CD4-positive, alpha-beta memory T cell (primary cell): ENCODE measurements at places on chromosomes 1 and 21.

DNA sequence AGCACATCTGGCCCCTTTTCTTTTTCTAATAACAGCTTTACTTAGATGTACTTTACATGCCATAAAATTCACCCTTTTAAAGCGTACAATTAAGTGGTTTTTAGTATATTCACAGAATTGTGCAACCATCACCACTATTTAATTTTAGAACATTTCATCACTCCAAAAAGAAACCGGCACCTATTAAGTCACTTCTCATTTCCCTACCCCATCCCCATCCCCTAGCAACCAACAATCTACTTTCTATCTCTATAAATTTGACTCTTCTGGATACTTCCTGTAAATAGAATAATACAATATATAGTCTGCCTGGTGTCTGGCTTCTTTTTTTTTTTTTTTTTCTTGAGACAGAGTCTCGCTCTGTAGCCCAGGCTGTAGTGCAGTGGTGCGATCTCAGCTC lies 59.5 kb upstream of the ENAH start:
- DNase-seq, result no peak

DNA sequence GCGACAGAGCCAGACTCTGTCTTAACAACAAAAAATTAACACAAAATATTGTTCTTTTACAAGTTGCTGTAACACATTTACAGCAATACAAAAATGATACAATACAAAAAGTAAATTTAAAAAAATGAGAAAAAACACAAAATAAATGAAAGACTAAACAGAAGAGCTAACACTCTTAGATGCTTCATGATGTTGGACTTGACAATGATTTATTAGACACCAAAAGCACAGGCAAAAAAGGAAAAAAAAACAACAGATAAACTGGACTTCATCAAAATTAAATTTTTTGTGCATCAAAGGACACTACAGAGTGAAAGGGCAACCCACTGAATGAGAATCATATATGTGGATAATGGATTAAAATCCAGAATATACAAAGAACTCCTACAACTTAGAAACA lies 16.4 kb downstream of the GATAD2B start:
- no peak for DNase-seq

DNA sequence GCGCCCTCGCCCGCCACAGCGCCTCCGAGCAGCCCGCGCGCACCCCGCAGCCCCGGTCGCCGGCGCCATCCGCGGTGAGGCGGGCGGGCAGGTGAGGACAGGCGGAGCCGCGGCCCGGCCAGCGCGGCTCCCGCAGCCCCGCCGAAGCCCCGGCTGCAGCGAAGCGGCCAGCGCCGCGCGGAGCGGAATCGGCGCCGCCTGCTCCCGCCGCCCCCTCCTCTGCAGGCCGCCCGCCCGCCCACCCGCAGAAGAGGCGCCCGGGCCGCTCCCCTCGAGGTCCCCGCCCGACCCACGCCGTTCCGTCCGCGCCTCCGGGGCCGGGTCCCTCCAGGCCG lies 1.3 kb downstream of the PRDM16 start:
- DNase-seq, result no peak

- DNase-seq, result peak; percentile 92
Observed at GRCh38 chr1:26287033-26287711, 7.3 kb downstream of the SH3BGRL3 start.

DNA sequence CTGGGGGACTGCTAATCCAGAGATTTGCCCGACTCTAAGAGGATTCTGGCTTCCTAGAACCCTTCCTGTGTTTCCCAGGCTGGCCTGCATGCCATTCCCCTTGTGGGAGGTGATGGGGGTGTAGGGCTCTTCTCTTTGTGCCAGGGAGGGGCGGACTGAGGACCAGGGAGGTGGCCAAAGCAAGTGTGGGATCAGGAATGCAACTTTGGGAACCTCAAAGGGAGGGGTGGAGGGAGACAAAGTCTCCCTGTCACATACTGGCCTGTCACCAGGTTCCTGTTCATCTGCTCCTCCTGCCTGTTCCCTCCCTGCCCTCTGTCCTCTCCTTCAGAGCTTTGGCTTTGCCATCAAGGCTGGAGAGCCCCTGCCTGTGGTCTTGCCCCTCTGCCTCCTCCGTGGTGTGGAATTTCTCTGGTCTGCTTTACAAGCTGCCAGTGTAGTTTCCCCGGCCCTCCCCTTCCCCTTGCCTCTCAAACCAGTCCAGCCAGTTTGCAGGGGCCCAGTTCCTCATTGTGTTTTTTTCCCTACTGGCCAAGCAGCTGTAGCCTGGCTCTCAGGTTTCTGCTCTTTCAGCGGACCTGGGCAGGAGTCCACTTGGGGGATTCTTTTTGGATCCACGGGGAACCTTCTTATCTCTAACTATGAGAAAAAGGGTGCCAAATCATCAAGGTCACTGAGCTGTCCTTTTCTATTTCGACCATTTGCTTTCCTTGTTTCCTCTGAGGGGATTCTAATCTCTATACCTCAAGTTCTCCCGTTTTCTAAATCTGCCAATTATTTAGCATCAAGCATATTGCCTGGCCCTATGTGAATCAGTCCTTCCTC lies 1.8 kb downstream of the CGN start:
- DNase-seq, result no peak

DNA sequence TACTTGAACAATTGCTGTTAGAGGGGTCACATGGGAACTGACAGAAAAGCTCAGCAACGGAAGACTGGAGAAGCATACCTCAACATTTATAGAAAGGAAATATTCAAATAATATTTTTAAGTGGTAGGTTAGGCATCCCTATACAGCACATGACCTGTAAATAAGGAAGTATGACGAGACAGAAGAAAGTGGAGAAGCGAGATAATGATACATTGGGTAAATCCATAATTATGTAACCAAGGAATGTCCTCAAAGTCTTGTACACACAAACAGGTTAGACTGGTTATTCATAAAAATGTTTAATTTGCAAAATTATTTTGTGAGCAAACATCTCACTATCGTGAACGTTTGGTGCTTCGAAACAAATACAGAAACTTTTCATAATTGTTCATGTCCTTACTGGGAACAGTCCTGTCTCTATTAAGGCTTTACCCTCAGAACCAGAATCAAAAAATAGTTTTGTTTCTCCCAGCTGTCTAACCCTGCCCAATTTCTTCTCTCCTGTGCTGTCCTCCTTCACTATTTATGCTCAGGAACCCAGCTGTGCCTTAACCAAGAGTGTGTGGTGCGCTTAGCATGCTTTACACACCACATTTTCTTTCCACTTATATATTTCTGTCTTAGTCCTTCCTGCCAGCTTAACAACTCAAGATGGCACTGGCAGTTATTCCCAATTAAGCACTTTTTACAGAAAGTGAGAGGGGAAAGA lies 10.2 kb downstream of the KMO start:
- DNase-seq, result no peak

GRCh38 chr1:235679644-235680043 lies 30.1 kb upstream of the GNG4 start:
- DNase-seq, result no peak

DNA sequence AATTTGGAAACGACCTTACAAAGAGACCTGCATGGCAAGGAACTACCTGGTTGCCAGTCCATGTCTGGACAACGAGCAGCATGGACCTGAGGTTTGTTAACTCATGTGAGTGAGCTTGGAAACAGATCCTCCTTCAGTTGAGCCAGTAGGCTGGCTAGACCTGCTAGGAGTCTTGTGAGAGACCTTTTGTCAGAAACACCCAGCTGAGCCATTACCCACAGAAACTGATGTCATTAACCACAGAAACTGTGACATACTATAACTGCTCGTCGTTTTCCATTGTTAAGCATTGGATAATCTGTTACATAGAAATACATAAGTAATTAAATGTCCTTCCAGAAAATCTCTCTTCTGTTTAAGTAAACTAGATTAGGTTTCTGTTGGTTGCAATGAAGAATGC lies 211.1 kb upstream of the C21orf91 start:
- no peak for DNase-seq

- DNase-seq, result no peak
Observed at GRCh38 chr21:42151148-42151947, 67.6 kb upstream of the ABCG1 start.

DNA sequence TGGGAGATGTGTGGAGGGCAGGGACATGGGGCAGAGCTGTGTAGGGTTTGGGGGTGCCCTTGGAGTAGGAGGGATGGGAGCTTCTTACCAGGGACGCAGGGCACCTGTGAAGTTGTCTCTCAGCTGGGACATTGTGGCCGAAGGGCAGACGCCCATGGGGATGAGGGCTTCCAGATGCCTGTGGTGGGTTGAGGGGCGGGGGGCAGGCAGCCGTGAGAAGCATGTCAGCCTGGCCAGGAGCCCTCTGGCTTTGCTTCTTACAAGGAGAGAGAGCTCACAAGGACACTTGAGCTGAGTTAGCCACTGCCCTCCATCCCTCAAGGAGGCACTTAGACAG lies 8.5 kb downstream of the A3GALT2 start:
- no peak for DNase-seq

GRCh38 chr21:21664871-21665270 lies 666.7 kb downstream of the NCAM2 start:
- no peak for DNase-seq

DNA sequence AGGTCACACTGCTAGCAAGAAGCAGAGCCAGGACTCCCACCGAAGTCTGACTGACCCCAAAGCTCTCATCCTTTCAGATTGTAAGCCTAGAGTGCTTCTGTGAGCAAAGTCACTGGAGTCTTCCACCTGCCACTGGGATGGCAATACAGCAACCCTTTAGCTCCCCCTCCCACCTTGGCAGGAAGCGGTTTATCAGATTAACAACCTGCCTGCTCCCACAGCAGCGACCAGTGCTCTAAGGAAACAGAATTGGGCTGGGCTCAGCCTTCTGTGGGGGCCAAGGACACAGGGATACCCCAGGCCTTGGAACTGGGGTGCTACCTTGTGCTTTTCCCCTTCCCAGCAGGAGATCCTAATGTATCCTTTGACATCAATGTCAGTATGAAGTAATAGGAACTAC lies 76.0 kb downstream of the GFI1 start:
- DNase-seq, result peak; percentile 22

DNA sequence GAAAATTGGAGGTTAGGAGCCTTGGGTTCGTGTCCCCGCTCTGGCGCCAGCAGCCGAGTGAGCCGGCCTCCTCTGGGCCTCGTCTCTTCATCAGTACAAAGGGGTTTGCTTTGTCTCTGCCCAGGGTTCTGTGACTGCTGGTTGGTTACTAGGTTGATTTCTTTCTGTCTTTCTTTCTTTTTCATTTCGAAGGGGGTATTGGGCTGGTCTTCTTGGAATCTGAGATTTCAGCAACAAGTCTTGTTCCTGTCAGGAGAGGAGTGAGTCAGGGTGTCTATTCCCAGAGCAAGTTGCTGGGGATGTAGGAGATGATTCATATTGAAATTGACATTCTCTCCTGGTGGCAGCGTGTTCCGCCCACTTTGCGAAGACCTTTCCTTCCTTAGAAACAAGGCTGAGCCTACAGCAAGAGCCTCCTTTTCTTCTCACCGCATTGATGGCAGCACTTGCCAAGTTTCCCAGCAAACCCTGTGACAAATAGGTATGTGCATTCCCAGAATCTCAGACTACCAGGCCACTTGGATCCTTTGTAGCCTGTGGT lies 79.2 kb downstream of the MAN1C1 start:
- DNase-seq, result no peak

GRCh38 chr1:57616921-57617320 lies 193.1 kb upstream of the DAB1 start:
- DNase-seq, result no peak

GRCh38 chr1:110347182-110347893 lies 8.2 kb downstream of the RBM15 start:
- no peak for DNase-seq

GRCh38 chr1:5751163-5751540 lies 241.1 kb downstream of the NPHP4 start:
- DNase-seq, result no peak

DNA sequence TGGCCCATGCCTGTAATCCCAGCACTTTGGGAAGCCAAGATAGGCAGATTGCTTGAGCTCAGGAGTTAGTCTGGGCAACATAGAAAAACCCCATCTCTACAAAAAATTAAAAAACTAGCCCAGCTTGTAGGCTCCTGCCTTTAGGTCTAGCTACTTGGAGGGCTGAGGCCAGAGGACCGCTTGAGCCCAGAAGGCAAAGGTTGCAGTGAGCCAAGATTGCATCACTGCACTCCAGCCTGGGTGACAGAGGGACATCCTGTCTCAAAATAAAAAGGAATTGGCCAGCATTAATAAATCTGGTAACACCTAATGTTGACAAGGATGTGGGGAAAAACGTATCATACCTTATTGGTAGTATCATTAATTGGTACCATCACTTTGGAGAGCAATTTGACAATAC lies 396.2 kb downstream of the PLPP3 start:
- no peak for DNase-seq

DNA sequence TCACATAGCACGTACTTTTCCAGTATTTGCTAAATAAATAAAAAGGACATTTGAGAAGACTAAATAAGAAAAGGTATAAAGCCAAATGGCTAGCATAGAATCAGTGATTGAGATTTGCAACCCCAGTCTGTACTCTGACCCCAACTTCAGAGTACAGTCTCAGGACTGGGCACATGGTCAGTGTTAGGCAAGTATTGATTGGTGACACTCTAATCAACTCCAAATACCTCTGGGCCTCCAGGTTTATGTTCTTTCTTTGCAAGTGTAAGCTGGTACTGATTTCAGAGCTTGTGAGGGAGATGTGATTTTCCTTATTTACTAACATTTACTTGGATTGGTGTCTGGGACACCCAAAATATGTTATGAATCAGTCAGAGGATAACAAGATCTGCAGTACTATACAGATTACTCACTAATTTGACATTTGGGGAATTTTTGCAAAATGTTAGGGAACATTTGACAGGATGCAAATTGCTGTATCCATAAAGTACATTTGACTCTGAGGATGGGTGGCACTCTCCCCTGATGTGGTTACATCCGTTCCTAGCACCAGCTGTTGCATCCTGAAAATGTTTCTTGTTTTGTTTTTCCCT lies 34.2 kb downstream of the LMO4 start:
- no peak for DNase-seq

DNA sequence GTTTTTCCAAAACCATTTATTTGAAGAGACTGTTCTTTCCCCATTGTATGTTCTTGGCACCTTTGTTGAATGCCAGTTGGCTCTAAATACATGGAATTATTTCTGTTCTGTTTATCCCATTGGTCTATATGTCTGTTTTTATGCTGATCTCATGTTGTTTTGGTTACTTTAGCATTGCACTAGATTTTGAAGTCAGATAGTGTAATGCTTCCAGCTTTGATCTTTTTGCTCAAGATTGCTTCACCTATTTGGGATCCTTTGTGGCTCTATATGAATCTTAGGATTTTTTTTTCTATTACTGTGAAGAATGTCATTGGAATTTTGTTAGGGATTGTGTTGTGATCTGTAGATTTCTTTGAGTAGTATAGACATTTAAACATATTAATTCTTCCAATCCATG lies 139.2 kb upstream of the GPR52 start:
- DNase-seq, result no peak

GRCh38 chr21:45264146-45264911 lies 23.4 kb downstream of the POFUT2 start:
- no peak for DNase-seq

DNA sequence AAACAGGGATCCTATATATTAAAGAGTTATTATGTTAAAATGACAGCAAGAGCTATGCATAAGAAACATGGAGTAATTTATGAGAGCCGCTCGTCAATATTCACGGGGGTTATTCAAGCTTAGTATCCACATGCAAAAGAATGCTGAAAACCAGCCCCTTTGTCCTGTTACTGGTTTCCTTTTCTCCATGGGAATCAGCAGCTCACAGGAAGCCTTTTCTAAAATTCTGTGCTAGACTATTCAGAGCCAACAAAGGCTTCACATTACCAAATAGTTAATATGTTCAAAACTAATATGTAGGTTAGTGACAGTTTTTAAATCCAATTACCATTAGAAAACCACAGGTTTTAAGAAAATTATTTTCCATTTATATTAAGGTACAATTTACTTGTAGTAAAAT lies 225.6 kb upstream of the MAP1LC3C start:
- no peak for DNase-seq
